ENCODE measurements at places on chromosomes 13 and 19. TPM values are rescaled to one million over a fixed set of nuclear protein-coding genes. Genes with fewer than 3 reads are reported as not detected.

DNA sequence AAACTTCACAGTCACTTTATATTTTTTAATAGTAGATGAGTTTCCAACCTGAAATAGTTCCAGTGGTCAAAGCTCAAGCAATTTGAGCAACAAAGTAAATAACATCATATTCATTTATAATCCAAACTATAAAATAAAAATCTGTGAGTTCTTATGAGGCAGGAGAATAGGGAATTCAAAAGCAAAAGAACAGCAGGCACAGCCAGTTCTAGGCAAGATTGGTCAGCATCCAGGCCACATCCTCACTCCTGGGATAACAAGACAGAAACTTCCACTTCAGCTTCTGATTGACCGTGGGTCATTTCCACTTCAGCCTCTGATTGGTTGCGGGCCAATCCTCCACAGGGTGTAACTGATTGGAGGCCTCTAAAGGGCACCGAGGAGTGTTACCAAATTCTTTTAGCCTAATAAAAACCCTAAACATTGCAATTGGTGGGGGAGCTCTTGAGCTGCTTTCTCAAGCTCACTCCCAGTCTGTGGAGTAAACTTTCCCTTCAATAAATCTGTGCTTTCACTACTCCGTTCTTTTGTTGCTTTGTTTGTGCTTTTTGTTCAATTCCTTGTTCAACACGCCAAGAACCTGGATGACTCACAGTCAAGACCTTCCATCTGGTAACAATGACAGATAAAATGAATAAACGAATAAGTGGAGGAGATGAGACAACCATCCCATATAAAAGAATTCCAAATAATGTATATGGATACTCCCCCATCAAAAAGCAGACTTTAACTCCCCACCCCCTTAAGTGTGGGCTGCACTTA lies 42.6 kb upstream of the AMER2 start:
- DNase-seq = peak; percentile 61
- H3K36me3 ChIP-seq = no peaks in the 10 kb centered on the region
- H3K27ac ChIP-seq = peak overlapping the region; percentile 58
- H3K4me1 ChIP-seq = peaks cover 17% of the 10 kb centered on the region
- H3K27me3 ChIP-seq = peaks cover 8% of the 10 kb centered on the region

DNA sequence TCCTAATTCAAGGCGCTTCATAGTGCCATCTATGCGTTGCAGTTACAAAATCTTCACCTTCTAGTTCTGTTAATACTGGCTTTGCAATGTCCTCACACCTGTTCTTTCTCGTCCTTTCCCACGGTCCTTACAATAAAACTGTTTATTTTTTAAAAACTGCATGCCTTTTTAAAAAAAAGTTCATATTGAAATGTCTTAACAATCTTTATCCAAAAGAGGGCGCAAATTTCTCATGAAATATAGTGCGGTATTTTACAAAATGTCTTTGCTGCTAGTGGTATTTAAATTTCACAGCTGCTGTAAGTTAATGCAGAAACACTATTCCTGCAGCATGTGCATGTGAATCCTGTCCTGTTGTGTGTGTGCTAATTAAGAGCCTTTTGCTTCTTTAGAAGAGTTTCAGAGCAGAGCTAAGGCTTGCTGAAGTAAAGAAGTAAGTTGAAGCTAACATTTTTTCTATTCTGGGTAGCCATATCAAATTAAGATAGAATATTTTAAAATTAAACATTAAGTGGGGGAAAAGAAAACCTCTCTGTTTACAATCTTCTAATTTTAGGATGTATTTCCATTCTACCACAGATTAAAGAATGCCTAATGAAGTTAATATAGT lies 15.8 kb upstream of the CLDN10 start:
- no peak overlapping the region for H3K27ac ChIP-seq
- DNase-seq = peak; percentile 67
- no peaks in the 10 kb centered on the region for H3K36me3 ChIP-seq

- no peak overlapping the region for H3K27ac ChIP-seq
- peaks cover 20% of the 10 kb centered on the region for H3K36me3 ChIP-seq
- peaks cover 11% of the 10 kb centered on the region for H3K4me1 ChIP-seq
- H3K4me3 ChIP-seq = no peak overlapping the region
Observed at GRCh38 chr19:17101686-17102628, 26.4 kb downstream of the MYO9B start.

GRCh38 chr13:110447801-110448200 lies 113.7 kb downstream of the RAB20 start:
- no peaks in the 10 kb centered on the region for H3K27me3 ChIP-seq
- peak overlapping the region; percentile 76 for H3K27ac ChIP-seq
- DNase-seq = no peak
- no peaks in the 10 kb centered on the region for H3K36me3 ChIP-seq

- H3K36me3 ChIP-seq = no peaks in the 10 kb centered on the region
- no peak overlapping the region for H3K4me3 ChIP-seq
Observed at GRCh38 chr13:31046711-31047279, 114.3 kb downstream of the TEX26 start.

GRCh38 chr13:100019780-100020356 lies 38.3 kb downstream of the ZIC2 start:
- no peak overlapping the region for H3K27ac ChIP-seq
- H3K4me3 ChIP-seq = no peak overlapping the region
- no peak for DNase-seq
- no peaks in the 10 kb centered on the region for H3K27me3 ChIP-seq

GRCh38 chr13:66914155-66914554 lies 316.0 kb downstream of the PCDH9 start:
- no peaks in the 10 kb centered on the region for H3K4me1 ChIP-seq
- no peak overlapping the region for H3K4me3 ChIP-seq
- no peaks in the 10 kb centered on the region for H3K36me3 ChIP-seq
- H3K27me3 ChIP-seq = no peaks in the 10 kb centered on the region
- no peak for DNase-seq
- no peak overlapping the region for H3K27ac ChIP-seq

- H3K4me3 ChIP-seq = no peak overlapping the region
- DNase-seq = no peak
- H3K27me3 ChIP-seq = no peaks in the 10 kb centered on the region
- no peak overlapping the region for H3K27ac ChIP-seq
- H3K36me3 ChIP-seq = peaks cover 51% of the 10 kb centered on the region
Observed at GRCh38 chr19:38674388-38675171, 27.1 kb downstream of the ACTN4 start.

DNA sequence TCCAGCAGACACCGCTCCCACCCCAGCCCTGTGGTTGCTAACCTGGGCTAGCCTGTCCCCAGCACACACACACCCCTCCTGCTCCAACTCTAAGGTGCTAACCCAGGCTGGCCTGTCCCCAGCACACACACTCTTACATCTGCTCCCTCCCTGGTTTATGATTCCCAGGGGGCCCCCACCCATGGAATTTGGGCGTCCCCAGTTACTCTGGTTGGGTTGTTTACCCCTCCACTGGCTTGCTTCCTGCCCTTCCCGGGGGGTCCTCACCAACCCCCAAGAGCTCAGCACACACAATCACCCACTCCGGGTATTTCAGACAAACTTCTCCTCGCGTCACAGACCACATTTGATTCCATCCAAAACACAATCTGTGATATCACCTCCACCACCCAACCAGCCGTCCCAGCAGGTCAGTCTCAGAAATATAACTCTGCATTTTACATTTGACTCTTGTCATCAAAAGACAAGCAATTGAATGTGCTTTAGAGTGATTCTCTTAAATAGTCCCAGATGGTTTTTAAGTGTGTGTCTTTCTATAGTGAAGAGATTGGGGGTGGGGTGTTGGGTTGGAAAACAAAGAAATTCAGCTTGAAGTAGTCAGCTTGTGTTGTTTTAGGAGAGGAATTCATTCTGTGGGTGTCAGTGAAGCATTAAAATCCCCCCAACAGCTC lies 20.1 kb downstream of the COL4A2 start:
- no peak overlapping the region for H3K27ac ChIP-seq
- no peaks in the 10 kb centered on the region for H3K36me3 ChIP-seq
- H3K27me3 ChIP-seq = no peaks in the 10 kb centered on the region
- no peak for DNase-seq
- H3K4me1 ChIP-seq = peaks cover 13% of the 10 kb centered on the region

- H3K36me3 ChIP-seq = peaks cover 13% of the 10 kb centered on the region
- H3K4me1 ChIP-seq = no peaks in the 10 kb centered on the region
- no peak for DNase-seq
- H3K4me3 ChIP-seq = no peak overlapping the region
- no peak overlapping the region for H3K27ac ChIP-seq
- H3K27me3 ChIP-seq = no peaks in the 10 kb centered on the region
Observed at GRCh38 chr19:47176627-47177090, 46.0 kb downstream of the SAE1 start.

DNA sequence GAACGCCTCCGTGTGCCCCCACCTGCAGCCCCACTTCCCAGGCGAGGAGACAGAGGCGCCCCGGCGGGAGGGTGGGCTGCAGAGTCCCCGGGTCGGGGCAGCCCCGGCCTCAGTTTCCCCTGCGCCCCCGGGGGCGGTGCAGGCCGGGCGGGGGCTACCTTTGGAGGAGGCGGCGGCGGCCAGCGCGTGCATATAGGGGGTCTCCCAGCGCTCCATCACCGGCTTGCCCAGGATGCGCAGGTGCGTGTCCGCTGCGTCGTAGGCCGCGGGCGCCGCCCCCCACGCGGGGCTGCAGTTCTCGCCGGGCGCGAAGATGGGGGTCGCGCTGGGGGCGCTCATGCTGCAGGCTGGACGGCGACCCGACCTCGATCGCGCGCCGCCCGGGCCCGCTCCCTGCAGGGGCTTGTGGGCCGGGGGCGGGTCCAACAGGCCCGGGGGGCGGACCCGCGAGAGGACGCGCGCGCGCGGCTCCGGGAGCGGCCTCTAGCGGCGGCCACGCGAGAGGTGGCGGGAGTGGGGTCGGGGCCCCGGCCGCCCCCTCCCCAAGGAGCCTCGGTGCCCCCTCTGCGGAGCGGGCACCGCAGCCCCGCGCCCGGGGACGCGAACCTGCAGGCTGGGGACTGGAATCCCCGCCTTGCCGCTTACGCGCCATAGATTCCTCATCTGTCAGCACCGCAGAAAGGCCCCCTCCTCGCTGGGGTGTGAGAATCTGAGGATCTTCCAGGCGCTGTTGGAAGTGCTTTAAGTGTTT lies at the start of gene GAMT:
Gene GAMT (minus strand): TSS at position 405 of the 751 bp plus-strand sequence. CDS start 66 bp downstream, at position 339.
- H3K4me3 ChIP-seq = peak within 1 kb of the TSS; percentile 82
- DNase-seq = peak; percentile 43
- no peak within 1 kb of the TSS for H3K27ac ChIP-seq
- peaks cover 2% of the 10 kb centered on the region for H3K4me1 ChIP-seq
- H3K36me3 ChIP-seq = no peaks in the 10 kb centered on the region
- no peaks in the 10 kb centered on the region for H3K27me3 ChIP-seq

DNA sequence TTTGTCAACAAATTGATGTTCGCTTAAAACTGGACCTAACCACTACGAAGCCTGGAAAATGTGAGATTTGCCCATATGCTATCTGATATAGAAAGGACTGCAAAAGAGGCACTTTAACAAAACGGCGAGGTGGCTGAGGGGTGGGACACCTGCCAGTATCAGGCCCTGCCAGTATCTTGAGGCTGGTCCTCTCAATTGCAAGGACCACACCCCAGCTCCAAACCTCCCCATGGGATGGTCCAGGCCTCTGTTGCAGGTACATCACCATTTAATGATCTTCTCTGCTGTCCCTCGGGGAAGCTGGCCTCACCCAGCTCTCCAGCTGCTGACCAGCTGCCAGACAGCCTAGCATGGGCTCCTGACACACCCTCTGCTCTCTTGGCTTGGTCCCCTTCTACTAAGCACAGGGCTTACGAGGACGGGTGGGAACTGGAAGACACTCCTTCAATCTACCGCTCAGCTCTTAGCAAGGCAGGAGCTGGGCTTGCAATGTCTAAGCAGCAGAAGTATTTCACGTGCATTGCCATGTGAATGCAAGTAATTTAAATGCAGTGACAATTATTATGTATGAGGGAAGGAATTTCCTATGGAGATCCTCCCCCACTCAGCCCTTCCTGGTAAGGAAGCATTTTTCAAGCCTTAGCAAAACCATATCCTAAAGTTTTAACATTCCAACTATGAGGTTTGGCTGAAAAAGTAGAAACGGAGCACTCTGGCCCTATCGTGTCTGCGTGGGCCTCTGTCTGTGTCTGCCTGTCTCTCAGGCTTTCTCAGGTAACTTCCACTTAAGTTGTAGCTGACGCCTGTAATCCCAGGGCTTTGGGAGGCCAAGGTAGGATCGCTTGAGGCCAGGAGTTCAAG lies 63.9 kb downstream of the LATS2 start:
- no peak overlapping the region for H3K27ac ChIP-seq
- peak; percentile 7 for DNase-seq
- H3K4me1 ChIP-seq = no peaks in the 10 kb centered on the region
- no peak overlapping the region for H3K4me3 ChIP-seq

GRCh38 chr13:53100394-53101063 lies 71.9 kb downstream of the OLFM4 start:
- no peaks in the 10 kb centered on the region for H3K4me1 ChIP-seq
- H3K36me3 ChIP-seq = no peaks in the 10 kb centered on the region
- H3K27me3 ChIP-seq = no peaks in the 10 kb centered on the region
- H3K4me3 ChIP-seq = no peak overlapping the region

- peaks cover 3% of the 10 kb centered on the region for H3K4me1 ChIP-seq
- peak overlapping the region; percentile 74 for H3K4me3 ChIP-seq
- no peak overlapping the region for H3K27ac ChIP-seq
Observed at GRCh38 chr19:2014731-2015607, 545 bp downstream of the BTBD2 start.

DNA sequence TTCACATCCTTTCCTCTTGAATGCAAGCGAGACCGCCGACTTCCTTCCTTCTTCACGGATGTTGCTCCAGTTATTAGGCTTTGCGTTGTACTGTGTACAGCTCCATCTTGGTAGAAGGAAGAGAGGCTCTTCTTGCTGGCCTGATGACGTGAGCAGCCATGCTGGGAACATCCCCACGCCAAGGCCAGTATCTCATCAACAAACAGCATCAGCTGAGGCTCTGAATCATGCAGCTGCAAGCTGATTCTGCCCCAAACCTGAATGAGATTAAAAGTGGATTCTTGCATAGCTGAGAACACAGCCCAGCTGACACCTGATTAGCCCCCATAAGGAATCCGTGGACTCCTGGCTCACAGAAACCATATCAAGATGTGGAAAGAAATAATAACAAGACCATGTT lies 809.6 kb downstream of the EFNB2 start:
- no peaks in the 10 kb centered on the region for H3K4me1 ChIP-seq
- no peak overlapping the region for H3K27ac ChIP-seq
- H3K27me3 ChIP-seq = no peaks in the 10 kb centered on the region
- no peaks in the 10 kb centered on the region for H3K36me3 ChIP-seq

The SERPINE3 gene
- not detected for total RNA-seq

The OR7E24 gene
- not detected for total RNA-seq

The CLC gene
- not detected for total RNA-seq

The DKKL1 gene
- 4.2 TPM for total RNA-seq

The NLRP4 gene
- total RNA-seq = not detected

Measured in PC-3 (cell line).